ENCODE measurements at places on chromosomes 3 and 15.

DNA sequence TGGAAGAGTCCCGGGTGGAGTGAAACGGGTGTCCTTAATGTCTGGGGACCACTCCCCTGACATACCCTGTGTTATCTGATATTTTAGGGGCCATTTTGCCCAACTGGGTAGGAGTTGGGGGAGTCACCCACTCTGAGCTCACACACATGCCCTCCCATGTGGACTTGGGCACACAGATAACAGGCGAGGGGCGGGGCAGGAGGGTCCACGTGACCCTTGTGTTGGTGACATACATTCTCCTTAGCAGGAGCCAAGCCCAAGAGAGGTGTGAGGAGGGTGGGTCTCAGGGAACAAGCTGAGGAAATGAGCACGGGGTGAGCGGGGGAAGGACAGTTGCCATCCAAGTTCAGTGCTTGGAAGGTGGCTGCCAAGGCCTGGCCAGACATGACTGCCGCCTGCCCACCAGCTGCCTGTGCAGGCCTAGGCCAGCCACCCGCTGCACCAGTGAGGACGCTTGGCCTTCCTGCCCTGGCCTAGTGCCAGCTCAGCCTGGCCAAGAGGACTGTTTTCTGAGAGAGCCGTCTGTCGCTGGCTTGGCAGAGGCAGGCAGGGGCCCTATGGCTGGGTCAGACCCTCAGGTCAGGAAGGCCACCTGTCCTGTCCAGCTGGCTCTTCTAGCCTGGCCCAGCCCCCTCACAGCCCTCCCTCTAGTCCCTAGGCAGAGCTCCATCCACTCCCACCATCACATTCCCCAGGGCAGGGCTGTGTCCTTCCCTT, 31.3 kb upstream of the TMEM115 start:
- peaks cover 9% of the 10 kb centered on the region for H3K4me1 ChIP-seq
- no peak overlapping the region for H3K4me3 ChIP-seq
- H3K27ac ChIP-seq, result no peak overlapping the region
- no peaks in the 10 kb centered on the region for H3K36me3 ChIP-seq

DNA sequence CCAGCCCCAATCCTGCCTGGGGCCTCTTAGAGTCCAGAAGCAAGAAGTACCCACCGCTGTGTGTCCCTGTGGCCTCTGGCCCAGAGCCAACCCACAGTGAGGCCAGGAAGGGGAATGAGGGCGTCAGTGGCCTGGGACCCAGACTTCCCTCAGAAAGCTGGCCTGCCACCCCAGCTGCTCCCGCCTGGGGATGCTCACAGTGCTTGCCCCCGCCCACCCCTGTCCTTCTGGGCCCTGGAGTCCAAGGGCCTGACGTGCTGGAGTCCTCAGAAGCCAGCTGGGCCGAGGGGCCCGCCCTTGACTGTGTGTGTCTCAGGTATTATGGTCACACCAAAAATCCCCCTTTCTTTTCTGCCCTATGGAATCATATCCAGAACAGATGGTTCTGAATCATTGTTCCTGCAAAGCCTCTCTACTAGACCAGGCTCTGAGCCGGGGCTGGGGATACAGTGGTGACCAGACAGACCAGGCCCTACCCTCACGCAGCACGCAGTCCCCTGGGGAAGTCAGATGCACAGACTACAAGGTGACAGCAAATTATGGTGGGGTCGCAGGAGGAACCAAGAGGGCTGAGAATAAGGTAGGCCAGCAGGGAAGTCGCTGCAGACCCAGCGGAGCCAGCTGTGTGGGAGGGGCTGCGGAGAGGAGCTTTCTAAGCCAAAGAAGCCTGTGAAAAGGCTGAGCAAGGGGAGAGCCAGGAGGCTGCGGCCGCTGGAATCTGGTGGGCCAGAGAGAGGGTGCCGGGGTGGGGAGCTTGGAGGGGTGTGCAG, 99.1 kb downstream of the VGLL4 start:
- H3K27ac ChIP-seq, result peak overlapping the region; percentile 7
- H3K36me3 ChIP-seq, result no peaks in the 10 kb centered on the region
- DNase-seq, result peak; percentile 26
- no peaks in the 10 kb centered on the region for H3K27me3 ChIP-seq

DNA sequence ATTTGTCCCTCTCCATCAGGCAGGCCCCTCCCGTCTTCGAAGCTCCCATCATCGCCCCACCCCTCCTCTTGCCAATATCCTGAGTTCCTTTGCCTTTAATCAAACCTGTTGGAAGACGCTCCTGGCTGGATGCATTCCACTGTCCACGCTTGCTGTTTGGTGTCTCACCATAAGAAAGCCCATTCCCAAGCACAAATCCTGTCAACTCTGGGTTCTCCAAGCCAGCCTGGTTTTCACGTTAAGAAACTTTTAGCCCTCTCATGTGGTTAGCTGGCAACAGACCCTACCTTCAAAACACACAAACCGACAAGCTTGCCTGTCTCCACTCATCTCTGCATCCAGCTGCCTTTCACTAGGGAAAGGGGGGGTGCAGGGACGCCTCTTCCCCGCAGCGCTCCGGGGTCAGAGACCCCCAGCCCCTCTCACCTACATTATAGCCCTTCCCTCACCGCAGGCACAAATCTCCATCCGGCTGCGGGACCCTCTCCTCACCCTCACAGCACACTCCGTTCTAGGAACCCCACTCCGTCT, 1.1 kb downstream of the GORASP1 start:
- H3K4me3 ChIP-seq, result peak overlapping the region; percentile 85
- H3K4me1 ChIP-seq, result peaks cover 29% of the 10 kb centered on the region
- no peaks in the 10 kb centered on the region for H3K27me3 ChIP-seq
- peaks cover 3% of the 10 kb centered on the region for H3K36me3 ChIP-seq

GRCh38 chr3:124526601-124527000, 203.7 kb upstream of the UMPS start:
- no peak overlapping the region for H3K4me3 ChIP-seq
- no peak overlapping the region for H3K27ac ChIP-seq
- no peaks in the 10 kb centered on the region for H3K36me3 ChIP-seq
- no peaks in the 10 kb centered on the region for H3K4me1 ChIP-seq
- no peak for DNase-seq

DNA sequence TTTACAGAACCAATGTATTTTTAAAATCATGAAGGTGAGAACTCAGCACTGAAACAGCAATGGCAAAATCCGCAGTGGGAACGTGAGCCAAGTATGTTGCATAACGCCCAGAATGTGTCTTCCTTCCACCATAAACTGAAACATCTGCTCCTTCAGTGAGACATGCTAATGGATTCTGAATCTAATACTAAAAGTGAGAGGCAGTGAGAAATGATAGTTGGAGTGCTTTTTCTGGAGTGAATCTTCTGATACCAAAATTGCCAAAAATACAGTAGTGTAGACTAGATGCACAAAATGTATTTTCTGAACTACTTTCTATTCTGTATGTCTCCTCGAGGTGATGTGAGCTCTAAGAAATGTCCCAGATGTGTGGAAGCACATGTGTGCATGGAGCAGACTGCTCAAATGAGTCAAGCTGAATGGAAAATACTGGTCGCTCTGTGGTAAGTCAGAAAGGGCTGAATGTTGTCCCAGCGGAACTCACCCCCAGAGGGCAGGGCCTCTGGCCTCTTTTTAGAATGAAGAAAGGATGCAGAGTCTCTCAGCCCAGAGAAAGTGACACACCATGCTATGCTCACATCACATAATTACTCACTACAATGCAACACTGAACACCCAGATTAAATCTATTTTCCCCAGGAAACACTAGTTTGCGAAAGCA, 73.0 kb downstream of the ATP10A start:
- no peaks in the 10 kb centered on the region for H3K36me3 ChIP-seq
- peaks cover 61% of the 10 kb centered on the region for H3K4me1 ChIP-seq
- H3K27ac ChIP-seq, result no peak overlapping the region
- no peak overlapping the region for H3K4me3 ChIP-seq
- no peaks in the 10 kb centered on the region for H3K27me3 ChIP-seq

DNA sequence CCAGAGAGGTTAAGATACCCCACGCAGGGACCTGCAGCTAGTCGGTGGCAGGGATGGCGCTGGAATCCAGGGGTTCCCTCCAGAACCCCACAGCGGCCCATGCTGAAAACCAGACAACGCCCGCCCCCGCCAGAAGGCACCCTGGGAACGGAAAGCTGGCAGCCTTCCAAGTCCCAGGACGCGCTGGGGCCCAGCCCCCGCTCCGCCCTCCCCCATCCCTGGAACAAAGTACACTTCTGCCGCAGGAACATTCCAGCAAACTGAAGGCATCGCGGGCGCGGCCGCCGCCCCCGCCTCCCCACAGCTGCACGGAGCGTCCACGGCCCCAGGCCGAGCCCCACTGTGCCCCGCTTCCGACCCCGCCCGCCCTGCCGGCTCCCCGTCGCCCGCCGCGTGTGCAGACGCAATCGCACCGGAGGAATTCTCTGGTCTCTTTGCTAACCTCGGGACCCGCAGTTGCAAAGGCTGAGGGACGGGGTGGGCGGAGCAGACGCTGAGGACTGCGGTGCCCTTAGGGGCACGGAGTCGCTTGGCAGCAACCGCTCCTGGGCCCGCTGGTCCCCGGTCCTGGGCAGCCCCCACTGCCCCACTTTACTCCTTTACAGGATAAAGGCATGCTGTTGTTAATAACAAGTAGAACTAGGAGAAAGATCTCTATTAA, 44.8 kb upstream of the RNU6-1 start:
- peak overlapping the region; percentile 59 for H3K27ac ChIP-seq
- peak; percentile 29 for DNase-seq

DNA sequence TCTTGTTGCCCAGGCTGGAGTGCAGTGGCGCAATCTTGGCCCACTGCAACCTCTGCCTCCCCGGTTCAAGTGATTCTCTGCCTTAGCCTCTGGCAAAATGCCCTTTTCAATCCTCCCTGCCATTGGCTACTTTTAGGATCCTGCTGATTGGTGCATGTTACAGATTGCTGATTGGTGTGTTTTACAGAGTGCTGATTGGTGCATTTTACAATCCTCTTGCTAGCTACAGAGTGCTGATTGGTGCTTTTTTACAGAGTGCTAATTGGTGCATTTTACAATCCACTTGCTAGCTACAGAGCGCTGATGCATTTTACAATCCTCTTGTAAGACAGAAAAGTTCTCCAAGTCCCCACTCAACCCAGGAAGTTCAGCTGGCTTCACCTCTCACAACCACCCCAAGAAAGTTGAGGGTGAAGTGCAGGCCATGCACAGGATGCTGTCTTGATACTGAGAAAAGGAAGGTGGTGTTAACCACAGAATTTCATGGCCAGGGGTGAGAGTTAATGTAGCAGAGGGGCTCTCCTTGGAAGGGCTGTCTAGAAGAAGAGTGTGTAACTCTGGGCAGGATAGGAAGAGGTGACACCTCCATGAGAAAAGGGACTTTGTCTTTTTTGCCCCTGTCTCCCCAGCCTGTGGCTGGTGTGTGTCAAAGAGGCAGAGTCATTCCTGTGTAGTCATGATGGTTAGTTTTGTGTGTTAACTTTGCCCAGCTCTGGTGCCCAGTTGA, 145.9 kb downstream of the APBA2 start:
- no peak overlapping the region for H3K27ac ChIP-seq
- DNase-seq, result no peak
- H3K27me3 ChIP-seq, result no peaks in the 10 kb centered on the region
- H3K4me3 ChIP-seq, result no peak overlapping the region
- H3K4me1 ChIP-seq, result no peaks in the 10 kb centered on the region

GRCh38 chr15:49918121-49918520, 200.9 kb downstream of the ATP8B4 start:
- H3K4me3 ChIP-seq, result no peak overlapping the region
- no peaks in the 10 kb centered on the region for H3K27me3 ChIP-seq
- H3K27ac ChIP-seq, result peak overlapping the region; percentile 32
- H3K36me3 ChIP-seq, result peaks cover 93% of the 10 kb centered on the region
- no peak for DNase-seq

GRCh38 chr3:24588629-24589512, 94.2 kb upstream of the THRB start:
- no peaks in the 10 kb centered on the region for H3K36me3 ChIP-seq
- H3K27ac ChIP-seq, result no peak overlapping the region
- H3K4me1 ChIP-seq, result no peaks in the 10 kb centered on the region
- H3K4me3 ChIP-seq, result no peak overlapping the region

GRCh38 chr15:71505962-71506361, 304.4 kb upstream of the NR2E3 start:
- DNase-seq, result no peak
- no peaks in the 10 kb centered on the region for H3K36me3 ChIP-seq
- H3K27ac ChIP-seq, result no peak overlapping the region
- no peaks in the 10 kb centered on the region for H3K27me3 ChIP-seq
- H3K4me1 ChIP-seq, result no peaks in the 10 kb centered on the region

GRCh38 chr15:92883876-92884435, 16.2 kb upstream of the CHD2 start:
- peaks cover 32% of the 10 kb centered on the region for H3K36me3 ChIP-seq
- H3K4me1 ChIP-seq, result peaks cover 20% of the 10 kb centered on the region
- peak overlapping the region; percentile 79 for H3K4me3 ChIP-seq
- no peaks in the 10 kb centered on the region for H3K27me3 ChIP-seq
- peak overlapping the region; percentile 82 for H3K27ac ChIP-seq
- DNase-seq, result no peak

DNA sequence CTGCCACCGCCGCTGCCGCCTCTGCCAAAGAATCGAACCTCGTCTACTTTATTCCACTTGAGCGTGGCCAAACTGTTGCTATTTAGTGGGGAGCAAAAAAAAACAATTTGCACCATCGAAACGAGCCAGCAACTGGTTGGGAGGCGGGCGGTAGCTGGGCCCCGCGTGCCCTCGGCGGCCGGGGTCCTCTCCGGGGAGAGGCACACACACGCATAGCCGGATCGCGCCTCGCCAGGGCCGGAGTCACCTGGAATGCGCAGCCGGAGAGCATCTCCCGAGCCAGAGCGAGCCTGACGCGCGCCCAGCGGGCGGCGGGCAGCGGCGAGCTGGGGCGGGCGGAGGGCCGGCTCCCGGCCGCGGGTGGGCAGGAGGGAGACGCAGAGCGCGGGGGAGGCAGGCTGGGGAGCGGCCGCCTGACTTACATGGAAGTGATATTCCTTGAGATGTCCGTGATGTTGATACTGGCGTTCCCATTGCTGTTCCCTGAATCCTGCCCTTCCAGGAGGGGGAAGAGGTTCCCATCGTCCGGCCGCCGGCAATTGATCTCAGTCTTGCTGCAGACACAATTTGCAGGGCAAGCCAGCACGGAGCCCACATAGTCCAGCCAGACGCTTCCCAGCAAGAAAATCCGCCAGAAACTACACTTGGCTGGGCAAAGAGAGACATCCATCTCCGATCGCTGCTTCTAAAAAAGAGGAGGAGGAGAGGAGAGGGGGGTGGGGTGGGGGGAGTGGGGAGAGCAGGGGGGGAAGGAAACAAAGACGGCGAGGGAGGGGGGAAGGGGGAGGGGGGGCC, 858 bp downstream of the NTRK3 start:
- H3K4me1 ChIP-seq, result no peaks in the 10 kb centered on the region
- no peaks in the 10 kb centered on the region for H3K36me3 ChIP-seq
- no peak overlapping the region for H3K4me3 ChIP-seq
- H3K27me3 ChIP-seq, result peaks cover 25% of the 10 kb centered on the region
- DNase-seq, result no peak

Measured in CD14-positive monocyte (primary cell).